ENCODE measurements at places on chromosomes 3 and 15.
A peak's percentile ranks its signal among the peaks of the same experiment; 100 is the strongest.

- peak; percentile 90 for DNase-seq
Observed at GRCh38 chr15:48285329-48286214, 45.7 kb upstream of the DUT start.

GRCh38 chr3:14845180-14845579 is 26.4 kb downstream of the FGD5 start:
- DNase-seq = no peak

DNA sequence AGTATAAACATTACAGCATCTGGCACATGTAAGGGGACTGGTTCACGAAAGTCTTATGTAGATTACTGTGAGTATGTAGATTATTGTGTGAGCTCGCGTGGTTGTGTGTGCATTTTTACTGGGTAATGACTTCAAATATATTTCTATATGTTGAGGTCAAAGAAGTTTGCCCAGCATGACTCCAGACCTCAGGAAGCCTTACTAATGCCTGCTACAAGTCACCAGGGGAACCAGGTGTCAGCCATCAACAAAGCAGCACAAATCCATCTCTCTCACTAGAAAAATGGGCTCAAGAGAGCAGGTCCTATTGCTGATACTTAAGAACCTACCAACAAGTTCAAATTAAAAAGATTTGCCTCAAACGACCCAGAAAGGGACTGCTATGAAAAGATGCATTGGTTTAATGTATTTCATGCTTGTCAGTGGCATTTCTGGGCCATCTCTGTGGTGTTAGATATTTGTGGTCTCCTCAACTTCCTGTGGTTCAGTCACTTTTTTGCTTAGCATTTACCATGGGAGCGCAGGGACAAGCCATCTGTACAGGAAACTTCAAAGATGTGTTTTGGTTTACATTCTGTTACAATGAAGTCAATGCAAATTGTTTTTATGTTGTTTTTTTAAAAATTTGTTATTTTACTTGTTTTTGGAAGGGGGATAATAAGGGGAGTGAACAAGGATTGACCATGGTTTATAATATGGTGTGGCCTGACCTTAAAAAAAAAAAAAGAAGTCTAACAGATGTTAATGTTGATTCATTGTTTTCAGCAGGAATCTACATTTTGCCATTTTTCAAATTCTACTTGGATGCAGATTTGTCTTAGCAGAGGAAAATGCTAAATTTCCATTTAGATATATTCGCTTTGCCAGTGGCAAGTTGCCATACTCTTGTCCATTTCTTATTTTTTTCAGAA is 172.1 kb upstream of the ADAMTS9 start:
- no peak for DNase-seq

DNA sequence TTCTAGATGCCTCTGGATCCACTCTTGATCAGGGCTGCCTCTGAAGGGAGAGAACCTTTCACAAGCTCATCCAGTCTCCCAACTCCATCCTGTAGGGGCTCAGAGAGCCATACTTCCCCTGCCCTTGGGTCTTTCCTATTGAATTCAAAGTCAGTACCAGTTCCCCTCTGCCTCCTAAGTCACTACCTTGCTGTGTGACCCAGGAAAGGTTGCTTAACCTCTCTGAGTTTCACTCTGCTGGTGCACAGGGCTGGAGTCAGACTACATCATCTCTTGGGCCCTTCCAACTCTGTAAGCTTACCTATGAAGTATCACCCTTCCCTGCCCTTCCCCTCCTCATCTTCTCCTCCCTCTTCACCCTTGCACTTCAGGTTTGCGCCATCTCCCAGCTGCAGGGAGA is 117.9 kb downstream of the MEGF11 start:
- DNase-seq = no peak

DNA sequence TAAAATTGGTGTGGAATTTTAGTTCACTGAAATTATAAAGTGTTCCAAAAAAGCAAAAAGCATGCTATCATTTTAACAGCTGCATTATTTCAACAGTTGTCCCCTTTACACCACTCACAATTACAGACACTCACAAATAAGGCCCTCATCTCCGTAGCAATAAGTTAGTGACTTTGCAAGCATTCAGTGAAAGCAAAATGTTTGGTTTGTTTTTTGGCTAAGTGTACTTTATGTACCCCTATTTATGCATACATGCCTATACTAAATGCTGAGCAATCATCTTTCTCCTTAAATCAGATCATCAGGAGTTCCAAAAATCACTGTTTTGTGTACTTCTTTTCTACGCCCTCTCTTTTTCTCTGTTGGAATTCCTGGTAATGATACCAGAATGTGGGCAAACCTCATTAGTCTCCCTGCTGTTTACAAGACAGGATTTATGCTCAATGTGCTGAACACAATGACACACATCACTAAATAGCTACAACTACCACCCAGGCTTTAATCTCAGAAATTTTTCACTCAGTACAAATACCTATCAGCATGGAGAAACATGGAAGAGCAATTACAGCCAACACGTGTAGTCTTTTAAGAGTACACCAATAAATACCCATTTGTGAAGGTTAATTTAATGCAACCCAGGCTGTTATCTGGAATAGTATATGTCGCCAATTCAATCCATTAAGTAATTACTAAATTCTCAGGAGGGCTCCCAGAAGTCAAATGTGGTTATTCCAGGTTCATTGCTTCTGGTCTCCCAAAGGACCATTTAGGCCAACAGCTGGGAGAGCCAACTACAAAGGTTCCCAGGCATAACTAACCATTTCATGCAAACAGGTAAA is 12.0 kb downstream of the ALDH1A2 start:
- DNase-seq = no peak

- peak; percentile 80 for DNase-seq
Observed at GRCh38 chr3:16600780-16601536, 4.3 kb downstream of the DAZL start.

- peak; percentile 68 for DNase-seq
Observed at GRCh38 chr15:81085213-81085612, 48.9 kb upstream of the CFAP161 start.

DNA sequence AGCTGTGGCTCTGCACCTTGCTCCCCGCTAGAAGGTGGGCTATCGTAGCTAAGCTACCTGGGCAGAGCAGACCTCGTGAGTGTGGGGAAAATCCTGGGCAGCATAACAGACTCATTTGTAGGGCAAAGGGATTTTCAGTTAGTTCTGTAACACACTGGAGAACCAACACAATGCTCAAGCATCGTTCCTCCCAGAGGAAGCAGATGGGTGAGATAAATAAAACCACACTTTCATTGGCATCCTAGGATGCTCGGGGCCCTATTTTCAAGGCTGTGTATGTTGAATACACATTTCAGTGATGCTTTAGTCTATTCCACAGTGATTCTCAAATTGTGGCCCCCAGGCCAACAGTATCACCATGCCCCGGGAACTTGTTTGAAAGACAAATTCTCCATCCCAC is 20.0 kb downstream of the LIPC start:
- DNase-seq = no peak

- DNase-seq = no peak
Observed at GRCh38 chr15:41553731-41554130, 5.3 kb upstream of the TYRO3 start.

DNA sequence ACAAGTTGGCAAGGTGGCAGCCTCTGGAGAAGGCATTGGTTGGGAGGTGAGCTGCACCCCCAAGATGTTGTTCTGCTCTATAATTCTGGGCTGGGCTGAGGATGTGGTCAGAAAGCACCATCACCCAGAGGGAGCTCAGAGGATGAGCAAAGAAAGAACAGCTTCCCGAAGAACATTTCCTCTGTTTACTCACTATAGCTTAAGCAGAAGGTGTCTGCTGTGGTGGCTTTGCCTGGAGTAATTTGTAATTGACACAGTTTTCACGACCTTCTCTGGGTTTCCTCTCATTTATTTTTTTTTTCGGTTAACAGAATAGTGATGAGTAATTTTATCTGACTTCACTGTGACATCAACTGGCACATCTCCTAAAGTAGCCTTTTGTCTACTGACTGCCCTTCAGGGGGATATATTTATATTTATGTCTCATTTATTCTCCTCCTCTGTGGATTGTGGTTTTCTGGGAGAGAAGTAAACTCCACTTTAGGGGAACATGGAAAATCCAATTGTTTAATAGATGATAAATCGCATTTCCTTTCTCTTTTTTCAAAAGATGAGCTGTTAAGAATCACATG is 49.5 kb upstream of the ABHD17C start:
- DNase-seq = no peak

GRCh38 chr3:152172460-152172859 is 96.3 kb upstream of the MBNL1 start:
- no peak for DNase-seq

GRCh38 chr3:98331329-98331728 is 22.3 kb upstream of the OR5K4 start:
- no peak for DNase-seq

DNA sequence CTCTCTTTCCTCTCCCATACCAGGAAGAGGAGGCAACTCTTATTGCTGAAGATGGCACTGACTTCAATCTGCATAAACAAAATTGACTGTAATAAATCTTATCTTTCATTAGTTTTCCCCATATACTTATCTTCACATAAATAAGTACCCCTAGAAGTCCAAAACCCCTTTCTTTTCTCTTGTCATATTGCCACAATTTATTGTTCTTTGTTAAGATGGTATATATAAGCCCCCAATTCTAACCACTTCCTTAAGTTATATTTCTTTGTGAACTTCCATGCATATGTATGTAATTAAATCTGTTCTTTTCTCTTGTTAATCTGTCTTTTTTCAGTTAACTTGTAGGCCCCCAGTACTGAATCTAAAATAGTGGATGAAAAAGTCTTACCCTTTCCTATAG is 68.8 kb downstream of the TNIK start:
- DNase-seq = no peak

DNA sequence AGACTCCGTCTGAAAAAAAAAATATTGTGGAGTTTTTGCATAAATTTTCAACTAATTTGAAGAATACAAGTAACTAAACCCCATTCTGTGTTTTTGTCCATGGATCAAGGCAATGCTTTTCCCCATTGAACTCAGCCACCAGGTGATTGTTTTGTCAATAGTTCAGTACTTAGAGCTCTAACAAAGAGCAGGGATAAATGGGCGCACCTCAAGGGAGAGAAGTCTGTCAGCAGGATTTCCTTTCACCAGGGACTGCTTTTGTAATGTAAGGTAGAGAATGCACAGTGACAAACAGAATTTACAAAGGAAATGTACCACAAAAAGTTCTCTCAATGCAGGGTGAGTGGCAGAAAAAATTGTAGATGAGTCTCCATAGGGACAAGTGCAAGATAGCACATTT is 10.8 kb upstream of the ATP13A5 start:
- no peak for DNase-seq

GRCh38 chr3:178562947-178563232 is 26.7 kb downstream of the KCNMB2 start:
- DNase-seq = no peak

GRCh38 chr15:59722037-59722436 is 32.9 kb upstream of the BNIP2 start:
- no peak for DNase-seq

DNA sequence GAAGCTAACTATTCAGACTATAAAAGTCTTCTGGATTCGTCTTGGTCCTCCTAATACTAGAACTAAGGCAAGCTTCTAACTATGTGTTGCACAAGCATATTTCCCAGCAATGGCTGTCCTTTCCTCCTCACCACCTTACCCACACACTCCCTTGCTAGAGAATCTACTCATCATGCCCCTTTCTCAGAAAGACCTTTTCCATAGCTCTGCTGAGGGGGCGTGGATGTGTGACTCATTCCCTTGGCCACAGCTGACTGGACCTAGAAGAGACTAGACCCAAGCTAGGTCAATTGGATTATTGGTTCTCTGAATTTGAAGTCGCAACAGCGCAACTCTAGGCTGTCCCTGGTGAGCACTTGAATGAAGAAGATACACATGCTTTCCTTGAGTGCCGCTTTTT is 47.1 kb downstream of the ERC2 start:
- DNase-seq = no peak

- no peak for DNase-seq
Observed at GRCh38 chr15:85753791-85754452, 40.8 kb downstream of the KLHL25 start.

- no peak for DNase-seq
Observed at GRCh38 chr15:80582816-80583423, 112.2 kb upstream of the ABHD17C start.

- peak; percentile 52 for DNase-seq
Observed at GRCh38 chr15:44711743-44712345, 527 bp downstream of the B2M start.

- no peak for DNase-seq
Observed at GRCh38 chr15:27065151-27065550, 94.2 kb downstream of the GABRG3 start.

- DNase-seq = peak; percentile 77
Observed at GRCh38 chr3:105965384-105965783, 96.6 kb upstream of the CBLB start.

DNA sequence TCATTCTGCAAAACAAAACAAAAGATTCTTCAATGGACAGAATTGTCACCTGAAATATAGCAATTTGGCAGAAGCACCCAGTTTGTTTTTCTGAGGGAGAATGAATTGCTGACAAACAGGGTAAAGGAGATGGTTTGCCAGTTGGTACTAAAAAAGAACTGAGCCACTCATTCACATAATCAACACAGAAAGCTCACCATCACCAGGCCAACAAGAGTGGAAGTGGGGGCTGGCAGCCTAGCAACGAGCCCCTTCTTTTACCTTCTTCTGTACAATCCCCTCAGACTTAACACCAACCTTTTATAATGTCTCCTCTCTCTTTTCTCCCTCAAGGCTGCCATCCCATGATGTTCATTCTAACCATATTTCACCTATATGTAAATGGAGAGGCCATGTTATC is 5.9 kb downstream of the TOP2B start:
- no peak for DNase-seq

DNA sequence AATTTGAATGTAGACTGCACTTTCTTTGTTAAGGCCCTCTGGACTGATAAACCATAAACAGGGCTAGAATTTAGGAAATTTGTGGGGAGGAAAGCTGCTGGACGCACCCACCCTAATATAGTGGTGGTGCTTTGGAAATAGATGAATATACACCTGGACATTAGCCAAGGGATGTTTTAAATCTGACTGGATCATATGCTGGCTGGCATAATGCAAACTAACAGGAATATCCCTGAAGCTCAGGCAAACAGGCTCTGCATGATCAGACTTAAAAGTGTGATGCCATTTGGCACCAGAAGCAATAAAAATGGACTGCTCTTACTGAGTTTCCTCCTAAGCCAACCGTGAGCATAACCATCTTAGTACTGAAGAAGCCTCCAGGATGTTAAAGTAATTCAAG is 465.8 kb upstream of the ROBO1 start:
- no peak for DNase-seq

DNA sequence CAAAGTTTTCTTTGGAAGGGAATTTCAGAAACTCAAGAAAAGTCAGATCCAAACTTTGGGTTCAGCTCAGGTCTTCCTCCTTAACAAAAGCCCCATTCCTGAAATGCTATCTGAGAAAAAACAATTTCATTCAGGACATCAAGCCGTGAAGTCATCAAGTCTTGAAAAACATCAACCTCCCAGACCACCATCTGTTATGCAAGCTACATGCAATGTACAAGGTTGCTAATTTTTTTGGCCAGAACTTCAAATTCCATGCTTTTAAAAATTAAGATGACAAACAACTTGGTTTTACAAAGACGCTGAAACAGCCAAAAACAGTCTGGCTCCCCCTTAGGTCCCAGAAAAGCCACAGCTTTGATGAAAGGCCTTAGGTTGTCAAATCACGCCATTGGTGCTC is 53.9 kb upstream of the WNT5A start:
- no peak for DNase-seq
